ENCODE measurements at places on chromosomes 4 and X. TPM values are rescaled to one million over a fixed set of nuclear protein-coding genes. Genes with fewer than 3 reads are reported as not detected.

Gene XG
- total RNA-seq, result not detected

DNA sequence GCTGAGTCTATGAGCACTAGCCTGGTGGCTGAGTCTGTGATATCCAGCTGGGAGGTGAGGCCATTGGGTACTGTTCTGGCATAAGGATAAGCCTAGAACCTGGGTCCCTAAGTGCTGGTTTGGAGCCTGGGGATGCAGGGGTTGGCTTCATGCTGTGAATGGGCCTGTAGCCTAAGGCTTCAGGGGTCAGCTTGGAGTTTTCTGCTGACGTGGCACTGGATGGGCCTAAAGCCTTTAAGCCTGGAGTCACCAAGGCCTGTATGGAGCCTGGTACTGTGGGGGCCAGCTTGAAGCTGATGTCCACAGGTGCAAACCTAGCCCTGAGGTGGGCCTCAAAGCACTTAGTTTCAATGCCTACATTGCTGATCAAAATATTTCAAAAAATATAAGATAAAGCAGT, 979.6 kb upstream of the POU3F4 start:
- no peaks in the 10 kb centered on the region for H3K27me3 ChIP-seq
- no peaks in the 10 kb centered on the region for H3K4me1 ChIP-seq
- DNase-seq, result no peak
- no peak overlapping the region for H3K4me3 ChIP-seq

Gene IL3RA
- 0.53 TPM for total RNA-seq

GRCh38 chr4:82136161-82136801, 237.5 kb downstream of the HNRNPD start:
- H3K27ac ChIP-seq, result peak overlapping the region; percentile 7
- H3K4me3 ChIP-seq, result no peak overlapping the region
- no peaks in the 10 kb centered on the region for H3K36me3 ChIP-seq
- peaks cover 35% of the 10 kb centered on the region for H3K4me1 ChIP-seq

Gene FAM47B
- total RNA-seq, result not detected

Gene RENBP
- total RNA-seq, result 21.3 TPM

- H3K4me1 ChIP-seq, result no peaks in the 10 kb centered on the region
- no peaks in the 10 kb centered on the region for H3K36me3 ChIP-seq
- H3K27me3 ChIP-seq, result no peaks in the 10 kb centered on the region
- no peak overlapping the region for H3K4me3 ChIP-seq
Observed at GRCh38 chr4:3870567-3870962, 104.4 kb downstream of the ADRA2C start.

- H3K36me3 ChIP-seq, result no peaks in the 10 kb centered on the region
- no peak for DNase-seq
- H3K27me3 ChIP-seq, result no peaks in the 10 kb centered on the region
Observed at GRCh38 chr4:61545902-61546480, 345.9 kb downstream of the ADGRL3 start.

- no peaks in the 10 kb centered on the region for H3K36me3 ChIP-seq
- DNase-seq, result no peak
- H3K27me3 ChIP-seq, result no peaks in the 10 kb centered on the region
- no peak overlapping the region for H3K4me3 ChIP-seq
Observed at GRCh38 chr4:110224142-110224541, 25.7 kb upstream of the ELOVL6 start.

GRCh38 chrX:149818652-149819051, 36.9 kb downstream of the MAGEA9 start:
- H3K27me3 ChIP-seq, result no peaks in the 10 kb centered on the region
- no peak overlapping the region for H3K27ac ChIP-seq
- no peak for DNase-seq
- no peaks in the 10 kb centered on the region for H3K4me1 ChIP-seq

Gene ZNF185
- 2.0 TPM for total RNA-seq

- H3K27me3 ChIP-seq, result no peaks in the 10 kb centered on the region
- no peaks in the 10 kb centered on the region for H3K4me1 ChIP-seq
- no peak for DNase-seq
Observed at GRCh38 chr4:75549019-75549418, 6.8 kb upstream of the ODAPH start.

- no peaks in the 10 kb centered on the region for H3K36me3 ChIP-seq
- H3K27me3 ChIP-seq, result no peaks in the 10 kb centered on the region
- H3K4me3 ChIP-seq, result peak overlapping the region; percentile 70
- peak overlapping the region; percentile 74 for H3K27ac ChIP-seq
Observed at GRCh38 chrX:103919270-103919637, 43.2 kb upstream of the TMSB15B start.

GRCh38 chr4:108556588-108557200, 63.7 kb upstream of the RPL34 start:
- no peak overlapping the region for H3K27ac ChIP-seq
- no peaks in the 10 kb centered on the region for H3K4me1 ChIP-seq
- DNase-seq, result no peak
- no peak overlapping the region for H3K4me3 ChIP-seq
